ENCODE measurements at places on chromosomes 2 and 18.

- DNase-seq: no peak
Observed at GRCh38 chr18:78699499-78699898, 280.1 kb upstream of the SALL3 start.

DNA sequence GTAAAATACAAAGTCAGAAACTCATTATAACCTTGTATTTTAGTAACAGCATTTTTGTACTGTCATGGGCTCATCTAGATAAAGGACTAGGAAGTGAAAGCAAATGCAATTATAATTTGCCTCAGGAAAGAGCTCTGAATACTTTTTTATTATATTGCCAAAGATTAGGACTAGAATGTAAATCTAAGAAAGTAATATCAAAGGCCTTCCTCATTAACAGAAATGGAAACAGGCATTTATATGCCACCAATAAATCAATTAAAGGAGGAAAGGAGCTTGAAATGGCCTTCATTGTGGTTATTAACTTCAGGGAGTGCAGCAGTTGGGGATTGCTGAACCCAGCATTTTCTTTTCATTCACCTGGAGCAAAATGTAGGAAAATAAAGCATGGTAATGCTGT, 39.6 kb downstream of the DTNA start:
- DNase-seq: no peak

DNA sequence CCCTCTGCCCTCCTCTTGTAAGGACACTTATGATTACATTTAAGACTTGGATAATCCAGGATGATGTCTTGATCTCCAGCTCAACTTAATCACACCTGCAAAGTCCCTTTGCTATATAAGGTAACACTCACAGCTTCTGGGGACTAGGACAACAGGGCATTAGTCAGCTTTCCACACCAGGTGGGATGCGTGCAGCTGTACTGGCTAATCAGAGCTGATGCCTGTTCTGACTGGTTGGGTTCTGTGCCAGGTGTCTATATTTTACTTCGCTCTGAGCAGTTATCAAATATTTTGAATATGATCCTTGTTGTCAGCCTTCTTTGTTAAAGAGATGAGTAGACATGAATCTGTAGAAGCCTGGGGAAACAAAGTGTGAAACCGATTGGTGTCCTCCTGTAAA, 115.5 kb upstream of the ATP8B1 start:
- no peak for DNase-seq

DNA sequence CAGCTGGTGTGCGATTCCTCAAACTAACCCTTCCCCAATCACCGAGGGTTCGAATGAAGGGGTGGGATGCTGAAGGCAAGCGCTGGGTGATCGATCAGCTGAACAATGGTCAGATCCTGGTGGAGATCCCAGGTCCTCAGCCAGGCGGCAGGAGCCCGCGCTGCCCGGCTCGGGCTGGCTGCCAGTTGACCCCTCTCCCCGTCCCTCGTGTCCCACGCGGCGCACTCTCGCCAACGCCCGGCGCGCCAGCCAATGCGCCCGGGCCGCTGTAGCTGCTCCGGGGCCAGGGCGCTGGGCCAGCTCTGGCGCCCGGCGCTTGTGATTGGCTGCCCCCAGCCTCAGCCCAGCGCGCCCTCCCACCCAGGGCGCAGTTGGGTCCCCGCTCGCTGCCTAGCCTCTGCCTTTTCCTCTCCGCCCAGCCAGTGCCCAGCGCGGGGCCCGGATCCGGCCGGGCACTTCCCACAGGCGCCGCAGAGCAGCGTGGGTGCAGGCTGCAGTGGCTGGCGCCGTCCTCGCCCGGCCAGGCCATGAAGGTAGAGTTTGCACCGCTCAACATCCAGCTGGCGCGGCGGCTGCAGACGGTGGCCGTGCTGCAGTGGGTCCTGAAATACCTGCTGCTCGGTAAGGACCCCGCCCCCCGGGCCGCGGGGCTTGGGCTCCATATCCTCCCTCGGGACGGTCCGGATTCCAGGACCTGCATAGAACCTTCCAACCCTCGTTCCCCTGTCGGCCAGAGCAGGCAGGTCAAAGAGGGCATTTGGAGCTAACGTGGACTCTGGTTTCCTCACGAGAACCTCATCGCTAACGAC, at the start of gene MOGAT1:
TSS of gene MOGAT1 (plus strand) at position 400 of the 809 bp plus-strand sequence. CDS start at position 528, 128 bp downstream.
- DNase-seq: no peak

DNA sequence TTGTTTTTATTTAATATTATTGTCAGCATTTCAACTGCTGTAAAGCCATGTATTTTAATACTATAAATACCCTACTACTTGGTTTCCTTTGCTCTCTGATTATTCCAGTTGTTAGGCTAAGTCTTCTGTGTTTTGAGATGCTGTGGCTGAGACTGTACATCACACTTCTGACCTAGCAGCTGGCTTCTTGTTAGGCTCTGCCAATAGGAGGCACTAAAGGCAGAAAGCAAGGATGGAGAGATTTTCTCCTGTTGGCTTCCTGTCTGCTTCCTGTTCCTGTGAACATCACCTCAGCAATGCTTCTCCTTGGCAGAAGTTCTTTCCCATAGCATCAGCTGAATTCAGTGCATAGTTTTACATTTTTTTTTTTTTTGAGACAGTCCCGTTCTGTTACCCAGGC, 68.3 kb upstream of the YPEL5 start:
- no peak for DNase-seq

DNA sequence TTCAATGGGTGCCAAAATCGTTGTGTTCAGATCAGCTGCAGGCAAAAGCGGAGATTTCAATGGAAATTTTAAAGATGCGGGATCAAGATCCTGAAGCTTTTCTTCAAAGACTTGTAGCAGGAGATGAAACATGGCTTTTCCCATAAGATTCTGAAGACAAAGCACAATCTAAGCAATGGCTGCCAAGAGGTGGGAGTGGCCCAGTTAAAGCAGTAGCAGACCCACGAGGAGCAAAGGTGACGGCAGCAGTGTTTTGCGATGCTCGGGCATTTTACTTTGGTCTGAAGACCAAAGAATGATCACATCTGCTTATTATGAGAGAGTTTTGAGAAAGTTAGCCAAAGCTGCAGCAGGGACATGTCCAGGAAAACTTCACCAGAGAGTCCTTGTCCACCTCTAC, 222.9 kb downstream of the DSC3 start:
- DNase-seq: no peak

DNA sequence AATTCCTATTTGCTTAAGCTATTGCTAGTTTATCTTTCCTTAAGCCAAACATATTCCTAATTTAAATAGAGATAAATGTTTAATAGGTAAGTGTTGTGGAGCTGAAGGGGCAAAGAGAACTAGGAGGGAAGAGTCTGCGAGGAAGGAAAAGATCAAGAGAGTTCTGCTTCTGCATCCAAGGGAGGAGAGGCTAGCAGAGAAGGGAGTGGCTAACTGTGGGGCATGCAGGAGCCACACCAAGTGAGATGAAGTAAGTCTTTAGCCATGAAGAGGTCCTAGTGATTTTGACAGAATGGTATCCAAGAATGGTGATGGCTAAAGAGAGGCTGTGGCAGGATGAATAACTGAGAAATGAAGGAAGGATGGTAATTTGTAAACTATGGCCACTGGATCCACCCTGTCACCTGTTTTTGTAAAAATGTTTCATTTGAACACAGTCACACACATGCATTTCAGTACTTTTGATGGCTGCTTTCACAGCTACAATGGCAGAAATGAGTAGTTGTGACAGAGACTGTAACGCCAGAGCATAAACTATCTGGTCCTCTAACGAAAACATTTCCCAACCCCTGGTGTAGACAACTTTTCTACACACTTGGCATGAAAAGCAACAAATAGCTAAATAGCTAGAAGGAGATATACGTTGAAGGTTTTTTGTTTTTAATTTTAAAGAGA, 15.6 kb downstream of the TPGS2 start:
- DNase-seq: no peak

DNA sequence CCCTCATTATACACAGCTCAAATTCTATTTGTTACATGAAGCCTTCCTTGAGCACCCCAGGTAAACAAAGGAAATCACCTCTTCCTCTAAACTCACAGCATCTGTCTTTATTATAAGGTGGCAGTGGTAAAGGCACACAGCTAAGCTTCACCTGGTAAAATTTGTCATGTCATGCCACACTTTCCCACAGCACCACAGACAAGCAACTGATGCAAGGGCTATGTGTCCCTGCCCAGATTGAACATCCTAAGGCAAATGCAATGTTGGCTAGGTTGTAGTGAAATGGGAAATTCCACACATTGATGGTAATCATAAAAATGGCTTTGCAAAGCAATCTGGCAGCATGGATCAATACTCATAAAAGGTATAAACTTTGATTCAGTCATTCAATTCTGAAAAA, 18.9 kb downstream of the LDAH start:
- no peak for DNase-seq

- DNase-seq: no peak
Observed at GRCh38 chr2:8368463-8368862, 313.4 kb upstream of the ID2 start.

Data from stimulated activated CD8-positive, alpha-beta memory T cell treated with anti-CD3 and anti-CD28 coated beads, Interleukin-4, amount 100 ng/mL, for 48 hours (primary cell).